ENCODE measurements at places on chromosomes 6 and 20.

GRCh38 chr6:44869321-44869897, 458.7 kb upstream of the RUNX2 start:
- DNase-seq = no peak

DNA sequence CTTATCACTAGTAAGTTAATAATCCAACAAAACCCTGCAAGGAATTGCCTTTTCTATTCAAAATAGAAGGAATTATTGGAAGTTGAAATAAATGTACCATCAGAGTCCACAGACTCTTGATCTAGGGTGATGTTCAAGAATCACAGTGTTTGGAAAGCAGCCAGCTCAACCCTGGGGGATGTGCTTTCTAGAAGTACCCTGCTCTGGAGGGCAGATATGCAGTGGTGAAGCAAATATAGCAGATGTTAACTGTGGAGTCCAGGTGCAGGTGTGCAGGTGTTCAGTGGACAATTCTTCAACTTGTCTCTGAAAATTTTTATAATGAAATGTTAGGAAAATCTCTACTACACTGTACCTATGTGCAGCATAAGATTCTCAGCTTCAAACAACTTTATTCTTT, 9.1 kb upstream of the INSM1 start:
- DNase-seq = no peak

DNA sequence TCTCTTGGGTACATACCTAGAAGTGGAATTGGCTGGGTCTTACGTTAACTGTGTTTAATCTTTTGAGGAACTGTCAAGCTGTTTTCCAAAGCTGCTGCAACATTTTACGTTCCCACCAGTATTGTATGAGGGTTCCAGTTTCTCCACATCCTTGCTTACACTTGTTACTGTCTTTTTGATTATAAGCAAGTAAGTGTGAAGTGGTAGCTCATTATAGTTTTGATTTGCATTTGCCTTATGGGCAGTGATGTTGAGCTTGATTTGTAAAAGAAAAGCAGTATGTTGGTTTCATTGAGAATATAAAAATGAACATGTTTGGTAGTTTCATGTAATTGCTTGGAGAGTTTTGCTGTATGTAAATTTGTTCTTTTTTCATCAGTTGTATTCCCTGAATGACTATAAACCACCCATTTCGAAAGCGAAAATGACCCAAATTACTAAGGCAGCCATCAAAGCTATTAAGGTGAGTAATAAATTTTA, 40.4 kb downstream of the SCAF8 start:
- DNase-seq = no peak

DNA sequence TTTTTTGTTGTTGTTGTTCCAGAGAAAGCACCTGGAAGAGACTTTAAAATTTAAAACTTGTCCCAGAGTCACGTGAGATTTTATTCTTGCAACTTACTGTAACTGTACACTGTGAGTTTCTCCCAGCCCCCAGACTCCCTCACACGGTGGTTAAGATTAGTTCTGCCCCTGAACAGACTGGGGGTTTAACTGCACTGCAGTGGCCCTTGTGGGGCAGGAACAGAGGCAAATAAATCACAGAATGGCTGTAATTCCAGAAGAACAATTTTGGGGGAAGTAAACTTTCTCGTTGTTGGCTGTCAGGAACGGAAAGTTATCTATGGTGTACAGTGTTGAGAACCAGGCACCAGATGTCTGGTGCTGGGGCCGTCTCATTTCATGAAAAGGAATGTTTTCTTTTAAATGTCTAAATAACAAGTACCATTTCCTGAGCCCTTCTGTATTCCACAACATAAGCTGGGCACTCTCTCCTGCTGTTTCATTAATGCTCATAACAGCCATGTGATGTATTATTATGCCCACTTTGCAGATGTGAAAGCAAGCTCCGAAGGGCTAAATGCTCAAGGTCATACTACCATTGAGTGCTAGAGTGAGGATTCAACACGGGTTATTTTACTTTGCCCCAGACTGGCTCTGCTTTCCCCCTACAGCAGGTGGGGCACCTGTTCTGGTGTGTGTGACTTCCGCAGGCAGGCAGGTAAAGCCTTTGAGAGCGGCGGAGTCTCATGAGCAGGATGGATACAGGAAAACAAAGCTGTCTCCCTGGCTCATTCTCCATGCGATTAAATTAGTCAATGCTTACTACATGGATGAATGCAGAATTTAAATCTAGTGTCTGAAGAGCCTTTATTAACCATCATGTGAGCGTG, 30.5 kb downstream of the CNKSR3 start:
- DNase-seq = peak; percentile 89

- no peak for DNase-seq
Observed at GRCh38 chr20:18405826-18406225, 61.0 kb downstream of the DZANK1 start.

All from fibroblast of skin of abdomen (primary cell).